ENCODE measurements at places on chromosomes 6 and 20. TPM values are rescaled to one million over a fixed set of nuclear protein-coding genes. Genes with fewer than 3 reads are reported as not detected.

SLC12A5 gene
- 0.49 TPM for total RNA-seq

SIRPD gene
- total RNA-seq = 0.29 TPM

DNAH8 gene
- 0.12 TPM for total RNA-seq

HLA-DPB1 gene
- total RNA-seq = 99.1 TPM

ZC2HC1B gene
- not detected for total RNA-seq

SLC52A3 gene
- not detected for total RNA-seq

Measured in T-helper 1 cell treated with Interleukin-12 subunit alpha and Interleukin-12 subunit beta and Interleukin-4 antibody, amounts not matched to agents 30 ng/mL and 1 ng/mL, for 36 hours (primary cell).